Hematopoietic multipotent progenitor cell treated with erythropoietin and hydrocortisone succinate and interleukin-3 and kit ligand, for 6 days (in vitro differentiated cells): ENCODE measurements at places on chromosomes 12 and 14.

DNA sequence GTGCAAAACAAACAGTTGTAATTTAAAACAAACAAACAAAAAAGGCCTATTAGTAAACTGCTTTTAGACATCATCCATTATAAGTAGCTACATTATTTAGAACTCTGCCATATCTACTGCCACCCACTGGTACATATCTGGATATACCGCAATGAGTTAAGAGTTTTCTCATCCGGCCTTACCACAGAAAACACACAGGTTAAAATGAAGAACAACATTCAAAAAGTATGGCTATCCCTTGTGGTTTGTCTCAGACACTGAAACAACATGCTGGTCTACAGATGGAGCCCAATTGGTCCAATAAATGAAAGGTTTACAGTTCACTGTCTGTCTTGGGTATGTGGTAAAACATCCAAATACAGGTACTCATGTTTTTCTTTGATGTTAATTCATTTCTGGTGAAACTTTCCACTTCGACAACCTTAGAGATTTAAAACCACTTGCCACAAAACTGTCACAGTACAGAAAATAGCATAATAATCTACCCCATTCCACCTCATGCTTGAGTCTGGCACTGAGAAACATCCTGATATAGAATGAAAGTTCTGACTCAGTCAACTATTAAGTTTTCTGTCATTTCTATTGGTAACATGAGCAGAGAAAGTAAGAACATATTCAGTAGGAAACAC is 354.3 kb downstream of the CEP128 start:
- peak; percentile 63 for DNase-seq

DNA sequence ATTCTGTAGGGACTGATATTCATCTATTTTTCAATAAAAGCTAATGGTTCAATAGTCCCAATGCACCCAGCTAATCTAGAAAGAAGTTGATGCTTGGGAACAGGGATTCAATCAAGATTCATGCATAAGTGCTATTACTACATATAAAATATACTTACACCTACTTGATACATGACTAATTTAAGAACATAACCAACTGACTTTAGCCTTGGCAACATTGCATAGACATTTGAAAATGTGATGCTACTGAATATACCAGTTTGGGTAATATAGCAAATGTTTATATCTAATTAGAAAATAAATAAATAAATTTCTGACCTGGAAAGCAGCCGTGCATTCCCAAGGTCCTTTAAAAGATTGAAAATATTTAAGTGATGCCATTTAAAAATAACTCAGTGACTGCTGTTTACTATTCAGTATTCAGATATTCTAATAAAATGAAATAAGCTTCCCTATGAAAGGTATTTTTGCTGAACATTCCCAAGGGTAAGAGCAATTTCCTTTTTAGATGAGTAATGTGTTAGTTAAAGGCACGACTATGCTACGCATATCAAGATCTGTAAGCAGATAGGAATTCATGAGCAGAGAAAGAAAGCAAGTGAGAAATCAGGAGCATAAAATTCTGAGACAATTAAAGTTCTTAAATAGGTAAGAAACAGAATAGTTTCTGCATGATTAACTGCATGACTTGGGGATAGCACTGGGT is 160.6 kb upstream of the SYT1 start:
- no peak for DNase-seq

GRCh38 chr14:81633496-81633895 is 99.8 kb upstream of the SEL1L start:
- DNase-seq: no peak

DNA sequence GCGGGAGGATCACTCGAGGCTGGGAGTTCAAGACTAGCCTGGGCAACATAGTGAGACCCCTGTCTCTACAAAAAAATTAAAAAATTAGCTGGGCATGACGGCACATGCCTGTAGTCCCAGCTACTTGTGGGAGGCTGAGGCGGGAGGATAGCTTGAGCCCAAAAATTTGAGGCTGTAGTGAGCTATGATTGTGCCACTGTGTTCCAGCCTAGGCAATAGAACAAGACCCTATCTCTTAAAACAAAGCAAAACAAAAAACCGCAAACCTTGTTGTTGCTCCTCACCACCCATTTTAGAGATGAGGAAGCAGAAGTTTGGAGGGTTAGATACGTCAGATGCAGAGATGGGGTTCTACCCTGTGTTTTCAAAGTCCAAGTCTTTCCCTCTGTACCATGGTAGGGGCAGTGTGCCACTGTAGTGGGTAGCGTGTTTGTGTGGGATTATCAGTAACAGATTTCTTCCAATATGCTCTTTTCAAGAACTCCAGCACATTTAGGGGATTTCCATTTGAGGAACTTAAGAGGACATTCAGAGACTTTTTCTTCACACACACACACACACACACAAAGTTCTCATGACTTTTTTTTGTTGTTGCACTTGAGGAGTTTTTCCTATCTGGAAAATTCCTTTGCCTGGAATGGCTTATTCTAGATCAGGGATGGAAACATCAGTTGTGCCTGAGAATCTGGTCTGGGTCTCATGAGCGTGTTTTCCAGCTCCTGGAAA is 186.5 kb downstream of the CHST11 start:
- peak; percentile 41 for DNase-seq

GRCh38 chr14:88775532-88775931 is 17.2 kb downstream of the EML5 start:
- no peak for DNase-seq

- peak; percentile 72 for DNase-seq
These were observed 24.1 kb upstream of the UBC start for GRCh38 chr12:124938587-124938986.

DNA sequence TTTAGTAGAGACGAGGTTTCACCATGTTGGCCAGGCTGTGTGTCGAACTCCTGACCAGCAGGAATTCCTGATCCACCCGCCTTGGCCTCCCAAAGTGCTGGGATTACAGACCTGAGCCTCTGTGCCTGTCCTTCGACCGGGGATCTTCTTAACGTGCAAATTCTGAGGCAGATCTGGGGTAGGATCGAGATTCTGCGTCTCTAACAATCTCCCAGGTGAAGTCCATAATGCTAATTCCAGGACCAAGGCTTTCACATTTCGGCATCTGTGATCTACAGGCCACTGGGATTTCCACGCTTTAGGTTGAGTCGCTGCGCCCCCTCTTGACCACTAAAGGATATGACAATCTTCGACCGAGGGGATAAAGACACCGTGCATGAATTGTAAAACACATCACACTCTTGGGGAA is 24.8 kb downstream of the FOS start:
- DNase-seq: peak; percentile 87

GRCh38 chr12:68435816-68436215 is 103.7 kb upstream of the MDM1 start:
- DNase-seq: no peak

DNA sequence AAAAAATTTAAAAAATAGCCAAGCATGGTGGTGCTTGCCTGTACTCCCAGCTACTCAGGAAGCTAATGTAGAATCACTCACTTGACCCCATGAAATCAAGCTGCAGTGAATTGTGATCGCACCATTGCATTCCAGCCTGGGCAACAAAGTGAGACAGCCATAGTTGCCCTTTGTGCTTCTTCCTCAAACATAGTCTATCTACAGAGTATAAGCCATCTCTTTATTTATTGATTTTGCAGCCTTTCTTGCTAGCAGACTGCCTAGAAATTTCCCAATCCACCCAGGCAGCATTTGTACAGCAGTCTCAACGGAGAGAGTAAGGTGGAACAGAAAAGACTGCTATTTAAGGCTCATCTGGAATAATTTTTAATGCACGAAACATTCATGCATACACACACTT is 68.8 kb downstream of the IPO8 start:
- no peak for DNase-seq

DNA sequence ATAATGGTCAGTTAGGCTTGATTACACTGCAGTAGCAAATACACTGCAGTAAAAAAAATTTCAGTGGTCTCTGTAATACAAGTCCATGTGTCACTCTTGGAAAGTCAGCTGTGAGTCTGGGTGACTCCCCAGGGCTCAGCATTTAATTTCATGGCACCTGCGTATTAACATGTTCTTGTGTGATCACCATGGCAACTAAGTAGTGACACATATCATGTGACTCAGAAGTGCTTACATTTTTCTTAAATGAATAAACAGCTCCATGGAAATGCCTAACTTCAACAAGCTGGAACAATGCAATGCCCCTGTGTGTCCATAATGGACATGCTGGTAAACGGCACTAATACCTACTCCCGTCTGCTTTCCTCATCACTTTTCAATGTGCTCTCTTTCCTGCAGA is 88.5 kb upstream of the ANO4 start:
- no peak for DNase-seq

DNA sequence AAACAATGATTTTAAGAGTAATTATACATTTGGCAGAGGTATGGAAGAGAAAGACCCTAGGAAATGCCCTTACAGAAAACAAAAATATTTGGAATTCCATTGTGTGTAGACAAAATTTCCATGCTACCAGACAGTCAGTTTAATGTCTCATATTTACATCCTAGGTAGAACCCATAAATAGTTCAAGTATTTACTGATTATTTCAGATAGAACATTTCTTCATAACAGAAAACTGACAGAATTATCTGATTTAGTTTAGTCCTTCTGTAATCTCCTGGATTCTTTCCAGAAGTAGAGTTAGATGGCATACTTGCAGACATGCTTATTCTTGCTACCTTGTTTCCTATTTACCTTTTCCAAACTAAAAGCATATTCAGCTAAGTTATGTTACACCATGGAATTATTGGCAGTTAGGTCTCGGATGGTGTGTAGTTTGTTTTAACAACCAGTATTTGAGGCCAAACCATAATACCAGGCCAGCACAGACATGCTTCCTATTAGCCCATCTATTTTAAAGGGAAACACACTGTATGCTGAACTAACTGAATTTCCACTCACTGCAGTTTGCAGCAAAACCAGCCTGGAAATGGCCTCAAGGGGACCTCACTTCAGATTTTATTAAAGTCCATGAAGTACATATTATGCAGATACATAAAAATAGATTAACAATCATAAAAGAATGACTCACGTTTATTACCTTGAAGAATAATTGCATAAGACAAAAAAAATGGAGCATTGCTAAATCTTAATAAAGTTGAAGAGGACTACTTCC is 126.6 kb upstream of the LRIG3 start:
- no peak for DNase-seq
